Activated naive CD4-positive, alpha-beta T cell treated with anti-CD3 and anti-CD28 coated beads, Interleukin-2, amount 50 U/mL, for 16 hours (primary cell): ENCODE measurements at places on chromosomes 7 and 10.

- no peak for DNase-seq
Measured at GRCh38 chr7:114953724-114954123, 31.8 kb downstream of the MDFIC start.

DNA sequence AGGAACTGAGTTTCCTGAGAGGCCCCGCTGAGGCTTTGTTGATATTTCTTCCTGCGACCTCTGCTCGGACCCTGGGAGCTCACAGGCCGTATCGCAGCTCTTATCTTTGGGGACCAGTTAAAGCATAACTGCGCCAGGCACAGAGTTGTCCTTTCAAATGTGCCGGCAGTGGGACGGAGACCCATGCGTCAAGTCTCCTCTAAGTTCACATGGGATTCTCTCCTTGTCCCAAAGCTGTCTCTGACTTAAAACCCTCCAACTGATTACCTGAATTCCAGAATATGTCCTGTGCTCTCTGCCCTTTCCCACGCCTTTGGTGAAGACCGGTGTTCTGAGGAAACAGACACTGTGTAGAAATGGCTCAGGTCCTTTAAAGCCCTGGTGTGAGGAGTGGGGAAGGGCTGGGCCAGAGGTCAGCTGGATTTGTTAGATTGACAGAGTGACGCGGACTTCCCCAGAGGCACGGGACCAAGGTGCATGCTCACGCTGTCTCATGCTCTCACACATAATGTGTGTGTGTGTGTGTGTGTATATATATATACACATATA is 169.8 kb downstream of the EGFR start:
- DNase-seq, result no peak

GRCh38 chr7:90407484-90407821 is 4.2 kb downstream of the CLDN12 start:
- DNase-seq, result no peak

DNA sequence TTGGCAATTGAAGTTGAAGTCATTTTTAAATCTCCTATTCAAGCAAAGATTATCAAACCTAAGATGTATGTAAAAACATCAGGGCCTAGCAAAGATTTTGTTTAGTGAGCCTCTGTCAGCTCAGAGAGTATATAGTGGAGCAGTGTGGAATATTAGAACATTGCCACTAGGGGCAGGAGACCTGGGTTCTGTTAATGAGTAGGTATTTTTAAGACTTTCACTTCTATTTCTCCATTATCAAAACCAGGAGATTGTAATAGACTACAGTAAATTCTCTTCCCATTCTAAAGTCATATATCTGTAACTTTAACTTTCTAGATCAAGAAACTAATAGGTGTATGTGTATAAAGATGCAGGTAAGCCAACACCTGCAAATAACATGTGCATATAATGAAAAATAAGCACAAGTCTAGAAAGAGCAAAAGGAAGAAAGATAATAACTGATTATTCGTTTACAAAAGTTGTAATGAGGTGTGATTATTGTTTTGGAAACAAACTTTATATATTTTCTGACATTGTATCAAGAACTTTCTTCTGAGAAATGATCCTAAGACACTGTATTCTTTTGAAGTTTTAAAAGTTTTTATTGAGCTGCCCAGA is 64.4 kb downstream of the KCND2 start:
- no peak for DNase-seq

- no peak for DNase-seq
Measured at GRCh38 chr10:72255977-72256729, 17.6 kb upstream of the DDIT4 start.

GRCh38 chr10:31075434-31075833 is 43.8 kb upstream of the ZNF438 start:
- DNase-seq, result no peak

GRCh38 chr7:13717031-13717430 is 272.4 kb downstream of the ETV1 start:
- DNase-seq, result no peak

DNA sequence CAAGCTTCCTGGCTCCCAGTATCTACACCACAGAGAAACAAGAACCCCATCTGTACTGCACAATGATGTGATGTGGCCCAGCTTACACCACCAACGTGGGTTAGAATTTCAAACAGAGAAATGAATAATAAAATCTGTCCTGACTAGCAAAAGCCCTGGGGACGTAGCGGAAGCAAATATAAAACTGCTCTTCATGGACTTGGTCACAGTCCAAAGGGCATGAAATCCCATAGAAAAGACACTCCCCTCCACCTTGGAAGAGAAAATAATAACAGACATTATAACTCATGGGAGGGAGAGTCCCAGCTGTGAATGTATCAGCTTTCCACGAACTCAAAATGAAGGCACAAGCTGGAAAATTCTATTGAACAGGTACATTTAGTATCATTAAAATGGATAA is 205.3 kb upstream of the GALNT17 start:
- DNase-seq, result no peak

DNA sequence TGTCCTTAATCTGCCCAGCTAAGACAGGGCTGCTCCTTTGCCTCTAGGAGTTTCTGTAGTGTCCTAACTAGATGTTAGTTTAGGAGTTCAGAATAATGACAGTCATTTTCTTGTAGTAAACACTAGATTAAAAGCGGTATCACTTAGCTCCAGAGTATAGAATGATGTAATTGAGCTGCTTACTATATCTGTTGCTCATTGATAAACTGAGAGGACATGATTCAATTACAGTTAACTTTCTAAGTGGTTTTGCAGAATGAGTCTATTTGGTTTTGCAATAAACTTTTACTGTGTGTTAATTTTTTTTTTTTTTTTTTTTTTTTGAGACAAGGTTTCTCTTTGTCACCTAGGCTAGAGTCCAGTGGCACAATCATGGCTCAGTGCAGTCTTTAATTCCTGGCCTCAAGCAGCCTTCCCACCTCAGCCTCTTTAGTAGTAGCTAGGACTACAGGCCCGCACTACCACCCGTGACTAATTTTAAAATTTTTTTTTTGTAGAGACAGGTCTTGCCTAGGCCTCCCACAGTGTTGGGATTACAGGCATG is 1.8 kb downstream of the STMP1 start:
- no peak for DNase-seq

DNA sequence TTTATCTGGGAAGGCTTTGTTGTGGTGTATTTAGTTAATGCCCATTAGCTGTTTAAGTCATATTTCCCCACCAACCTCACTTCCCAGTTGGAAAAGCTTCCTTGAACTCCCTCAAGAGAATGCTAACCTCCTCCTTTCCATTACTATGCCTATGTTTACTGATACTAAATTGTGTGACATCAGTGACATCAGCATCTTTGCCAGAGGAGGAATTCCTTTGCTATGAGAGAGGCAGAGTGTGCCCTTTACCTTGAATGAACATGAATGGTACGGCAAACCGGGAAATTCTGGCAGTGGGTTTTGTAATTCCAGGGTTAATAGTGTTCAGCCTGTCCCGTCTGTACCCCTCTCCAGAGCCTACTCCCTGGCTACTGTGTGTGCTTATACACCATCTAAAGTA is 22.1 kb upstream of the GLCCI1 start:
- no peak for DNase-seq

- no peak for DNase-seq
Measured at GRCh38 chr7:2157473-2158279, 75.1 kb downstream of the MAD1L1 start.

DNA sequence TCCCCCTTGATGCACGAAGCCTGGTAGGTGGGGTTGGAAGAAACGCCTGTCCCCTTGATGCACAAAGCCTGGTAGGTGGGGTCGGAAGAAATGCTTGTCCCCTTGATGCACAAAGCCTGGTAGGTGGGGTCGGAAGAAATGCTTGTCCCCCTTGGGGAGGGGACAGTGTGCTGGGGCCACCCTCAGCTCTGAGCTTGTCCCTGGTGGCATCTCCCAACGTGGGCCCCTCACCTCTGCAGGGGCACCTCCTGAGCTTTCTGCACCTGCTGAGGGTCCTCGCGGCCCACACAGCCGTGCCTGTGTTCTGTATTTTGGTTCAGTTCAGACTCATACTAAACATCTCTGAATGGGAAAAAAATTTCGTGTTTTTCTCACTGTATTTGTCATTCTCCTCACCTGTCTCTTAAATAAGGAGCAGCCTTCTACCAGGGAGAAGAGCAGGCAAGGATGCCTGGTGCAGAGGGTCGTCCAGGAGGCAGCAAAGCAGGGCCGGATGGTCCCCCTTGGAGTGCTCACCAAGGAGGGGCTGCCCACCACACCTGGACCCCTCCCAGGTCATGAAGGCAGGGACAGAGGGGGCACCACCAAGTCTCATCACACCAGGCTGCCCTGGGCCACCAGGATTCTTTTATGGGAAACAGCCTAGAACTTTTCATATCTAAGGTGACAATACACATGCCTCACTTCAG is 24.7 kb downstream of the VIPR2 start:
- DNase-seq, result no peak

- no peak for DNase-seq
Measured at GRCh38 chr10:83083831-83084230, 1055.5 kb upstream of the GHITM start.

DNA sequence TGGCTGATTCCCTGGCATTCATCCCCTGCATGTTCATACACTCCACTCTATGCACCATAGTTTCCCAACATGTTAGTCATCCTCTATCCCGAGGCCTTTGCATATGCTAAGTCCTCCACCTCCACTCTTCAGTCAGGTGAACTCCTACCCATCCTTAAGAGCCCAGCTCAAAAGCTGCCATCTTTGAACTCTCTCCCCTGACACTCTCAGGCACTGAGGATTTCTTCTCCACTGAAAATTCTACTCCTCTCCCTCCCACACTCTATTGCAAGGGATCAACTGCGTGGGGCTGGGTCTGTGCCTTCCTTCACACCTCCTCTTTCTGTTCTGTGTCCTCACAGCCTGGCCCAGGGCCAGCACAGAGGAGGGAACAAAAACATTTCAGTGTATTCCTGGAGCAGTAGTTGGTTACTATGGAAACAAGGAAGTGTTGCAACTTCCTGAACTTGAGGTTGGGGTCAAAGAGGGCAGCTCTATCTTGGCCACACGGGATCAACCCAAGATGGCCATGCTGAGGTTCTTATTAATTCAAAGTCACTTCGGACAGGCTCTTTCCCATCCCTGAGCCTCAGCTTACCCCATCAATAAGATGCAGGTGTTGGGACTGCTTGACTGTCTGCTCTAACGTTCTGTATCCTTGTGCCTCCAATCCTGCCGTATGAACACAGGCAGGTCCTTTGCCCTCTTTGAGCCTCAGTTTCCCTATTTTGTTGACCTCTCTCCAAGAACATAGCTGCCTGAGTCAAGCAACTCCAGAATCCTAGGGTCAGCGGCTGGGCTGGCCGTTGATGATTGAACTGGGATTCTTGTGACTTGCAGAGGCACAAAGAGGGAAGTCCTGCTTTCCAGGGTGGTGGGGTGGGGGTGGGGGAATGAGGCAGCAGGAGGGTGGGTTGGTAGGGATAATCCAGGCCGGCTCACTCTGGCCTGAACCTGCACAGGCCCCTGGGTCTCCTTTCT is 15.5 kb downstream of the ZMIZ1 start:
- DNase-seq, result no peak

DNA sequence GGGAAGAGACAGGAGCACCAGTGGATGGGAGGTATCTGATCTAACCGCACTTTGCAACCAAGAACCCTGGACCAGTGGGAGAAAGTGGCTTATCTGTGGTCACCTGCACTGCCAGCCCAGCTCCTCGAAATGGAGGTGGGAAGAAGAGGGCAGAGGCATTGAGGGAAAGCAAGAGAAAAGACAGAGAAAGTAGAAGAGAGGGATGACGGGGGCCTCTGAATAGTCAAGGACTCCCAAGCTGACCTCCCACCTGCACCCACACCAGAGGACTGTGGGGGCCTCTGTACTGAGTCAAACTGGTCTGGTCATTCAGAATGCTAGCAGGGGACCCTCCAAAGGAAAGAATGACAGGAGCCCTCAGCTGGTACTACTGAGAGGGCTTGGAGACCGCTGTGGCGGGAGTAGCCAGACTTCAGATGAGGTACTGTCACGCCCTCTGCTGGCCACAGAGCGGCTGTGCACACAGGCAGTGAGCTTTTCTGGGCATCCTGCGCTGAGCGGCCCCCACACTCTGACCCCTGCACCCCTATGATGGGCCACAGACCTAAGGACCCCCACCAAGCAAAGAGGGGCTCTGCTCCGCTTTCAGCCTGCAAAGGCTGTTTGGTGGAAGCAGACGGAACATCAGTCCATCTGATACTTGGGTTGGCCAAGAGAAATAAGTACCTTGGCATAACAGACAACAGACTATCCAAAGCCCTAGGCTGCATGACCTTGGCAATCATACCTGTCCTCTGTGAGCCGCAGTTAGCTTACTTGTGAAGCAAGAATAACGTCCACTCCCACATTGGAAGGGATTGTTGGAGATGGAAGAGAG is 112.9 kb downstream of the COL13A1 start:
- peak; percentile 48 for DNase-seq

DNA sequence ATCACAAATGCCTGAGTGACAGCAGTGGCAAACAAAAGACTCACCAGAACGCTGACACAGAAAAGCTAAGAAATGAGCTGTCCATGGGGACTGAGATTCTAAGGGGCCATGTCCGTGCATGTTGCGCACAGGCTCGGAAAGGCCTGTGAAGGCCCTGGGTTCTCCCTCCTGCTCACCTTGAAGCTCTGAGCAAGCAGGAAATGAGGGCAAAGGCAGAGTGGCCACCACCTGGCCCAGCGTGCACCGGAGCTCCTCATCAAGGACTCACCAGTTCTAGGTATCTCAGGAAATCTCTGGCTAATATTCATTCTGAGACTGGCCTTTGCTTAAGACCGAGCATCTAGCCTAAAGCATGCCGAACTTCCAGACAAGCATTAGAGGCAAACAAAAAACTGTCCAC is 52.7 kb downstream of the MAD1L1 start:
- no peak for DNase-seq

DNA sequence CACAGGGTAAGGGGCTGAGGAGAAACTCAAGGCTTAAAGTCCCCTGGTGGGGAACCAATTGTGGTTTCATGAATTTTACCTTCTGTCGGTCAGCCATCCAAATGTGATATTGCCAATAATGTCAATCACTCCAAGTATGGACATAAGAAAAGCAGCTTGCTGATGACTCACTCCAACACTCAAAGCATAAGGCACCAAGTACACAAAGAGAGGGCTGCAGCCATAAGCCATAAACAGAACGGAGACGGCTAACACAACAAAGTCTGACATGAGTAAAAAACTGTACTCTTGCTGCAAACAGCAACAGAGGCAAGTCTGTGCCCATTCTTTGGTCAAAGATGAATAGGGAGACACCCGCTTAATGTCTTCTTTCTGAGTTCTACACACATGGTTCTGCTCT is 24.2 kb downstream of the IFIT5 start:
- DNase-seq, result no peak

- peak; percentile 38 for DNase-seq
Measured at GRCh38 chr7:5773661-5774086, 7.8 kb downstream of the RNF216 start.

GRCh38 chr7:106045139-106045538 is 67.0 kb downstream of the SYPL1 start:
- no peak for DNase-seq

DNA sequence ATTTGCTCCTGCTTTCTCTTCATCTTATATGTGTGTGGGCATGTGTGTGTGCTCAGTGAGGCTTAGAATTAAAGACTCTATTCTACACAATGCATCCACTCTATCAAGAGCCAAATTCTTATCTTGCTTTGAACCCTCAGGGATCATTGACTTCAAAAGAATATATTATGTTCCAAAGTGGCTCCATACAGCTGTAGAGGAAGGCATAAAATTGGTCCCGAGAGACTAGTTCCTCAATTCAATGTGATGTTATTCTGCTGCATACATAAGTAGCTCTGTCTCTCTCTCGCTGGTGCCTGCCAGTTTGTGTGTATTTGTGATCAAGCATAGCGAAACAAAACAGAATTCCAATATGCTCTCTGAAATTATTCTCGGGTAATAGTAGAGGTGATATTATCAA is 997.9 kb upstream of the POT1 start:
- no peak for DNase-seq

GRCh38 chr7:42858570-42858969 is 53.3 kb downstream of the C7orf25 start:
- no peak for DNase-seq

GRCh38 chr10:11359869-11360268 is 251.6 kb downstream of the USP6NL start:
- DNase-seq, result no peak
